Activated CD4-positive, alpha-beta T cell treated with anti-CD3 and anti-CD28 coated beads for 36 hours (primary cell): ENCODE measurements at places on chromosomes 3 and 15. TPM values are rescaled to one million over a fixed set of nuclear protein-coding genes. Genes with fewer than 3 reads are reported as not detected.
A peak's percentile ranks its signal among the peaks of the same experiment; 100 is the strongest.

GRCh38 chr3:151548195-151548594 lies 87.3 kb upstream of the IGSF10 start:
- no peak overlapping the region for H3K27ac ChIP-seq
- no peak overlapping the region for H3K4me3 ChIP-seq
- DNase-seq, result no peak
- H3K4me1 ChIP-seq, result no peaks in the 10 kb centered on the region
- no peaks in the 10 kb centered on the region for H3K27me3 ChIP-seq

- H3K27me3 ChIP-seq, result no peaks in the 10 kb centered on the region
- peaks cover 48% of the 10 kb centered on the region for H3K4me1 ChIP-seq
- peak overlapping the region; percentile 80 for H3K4me3 ChIP-seq
- DNase-seq, result peak; percentile 72
Measured at GRCh38 chr15:58748040-58748851, 1.3 kb downstream of the ADAM10 start.

DNA sequence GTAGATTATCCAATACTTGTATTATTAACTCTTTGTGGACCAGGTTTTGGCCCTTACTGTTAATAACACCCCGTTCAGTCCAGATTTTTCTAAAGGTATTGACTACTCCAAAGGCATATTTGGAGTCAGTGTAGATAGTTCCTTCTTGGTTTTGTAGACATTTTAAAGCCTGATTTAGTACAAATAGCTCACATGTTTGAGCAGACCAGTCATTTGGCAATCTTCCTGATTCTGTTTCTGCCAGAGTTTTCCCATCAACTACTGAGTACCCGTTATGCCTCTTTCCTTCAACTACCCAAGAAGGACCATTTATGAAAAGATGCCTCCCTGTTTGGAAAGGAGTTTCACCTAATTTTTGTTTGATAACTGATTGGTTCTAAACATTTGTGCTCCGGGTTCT lies 82.0 kb downstream of the CHCHD4 start:
- DNase-seq, result no peak
- no peak overlapping the region for H3K27ac ChIP-seq
- no peaks in the 10 kb centered on the region for H3K36me3 ChIP-seq
- no peaks in the 10 kb centered on the region for H3K4me1 ChIP-seq

DNA sequence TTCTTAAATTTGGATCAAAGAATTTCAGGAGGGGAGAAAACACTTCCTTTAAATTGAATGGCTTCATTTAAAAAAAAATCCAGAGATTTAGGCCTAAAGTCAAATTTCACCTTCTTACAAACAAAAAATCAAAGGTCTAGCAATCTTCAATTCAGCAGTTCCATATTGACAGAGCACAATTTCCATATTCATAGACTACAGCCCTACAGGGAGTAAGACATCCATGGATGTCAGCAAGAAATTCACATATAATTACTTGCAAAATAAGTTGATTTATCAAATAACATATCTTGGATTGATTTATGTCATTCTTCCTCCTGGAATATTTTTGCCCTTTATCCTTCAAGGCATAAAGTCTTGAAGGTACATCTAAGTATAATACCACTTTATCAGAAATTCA lies 103.4 kb downstream of the CNTN3 start:
- no peaks in the 10 kb centered on the region for H3K27me3 ChIP-seq
- no peak for DNase-seq
- H3K4me1 ChIP-seq, result no peaks in the 10 kb centered on the region

DNA sequence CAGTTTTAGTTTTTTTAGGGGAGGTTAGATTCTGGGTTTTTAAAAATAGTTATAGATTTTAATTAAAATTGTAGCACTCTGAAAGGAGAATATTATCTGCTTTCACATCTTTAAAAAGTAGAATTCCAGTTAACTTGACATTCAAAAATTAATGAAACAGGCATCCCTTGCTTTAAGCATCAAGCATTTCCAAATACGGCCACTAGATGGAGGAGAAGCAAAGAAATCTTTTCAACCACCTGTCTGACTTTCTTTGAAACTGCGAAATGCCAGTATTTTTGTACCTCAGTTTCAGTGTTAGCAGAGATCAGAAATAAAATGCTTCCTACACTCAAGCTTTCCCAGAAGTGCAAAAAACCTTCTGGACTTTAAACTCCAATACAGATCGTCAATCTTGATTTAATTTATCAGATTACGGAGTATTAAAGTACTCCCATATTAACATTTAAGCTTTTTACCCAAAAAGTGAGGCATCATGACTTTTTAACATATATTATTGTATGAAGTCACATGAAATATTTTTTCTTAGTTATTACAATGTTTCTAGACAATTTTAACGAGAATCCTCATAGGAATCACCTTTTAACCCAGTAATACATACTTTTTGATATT lies 153.3 kb downstream of the P3H2 start:
- H3K36me3 ChIP-seq, result no peaks in the 10 kb centered on the region
- peaks cover 7% of the 10 kb centered on the region for H3K27me3 ChIP-seq
- no peak overlapping the region for H3K27ac ChIP-seq
- DNase-seq, result no peak
- peaks cover 2% of the 10 kb centered on the region for H3K4me1 ChIP-seq

DNA sequence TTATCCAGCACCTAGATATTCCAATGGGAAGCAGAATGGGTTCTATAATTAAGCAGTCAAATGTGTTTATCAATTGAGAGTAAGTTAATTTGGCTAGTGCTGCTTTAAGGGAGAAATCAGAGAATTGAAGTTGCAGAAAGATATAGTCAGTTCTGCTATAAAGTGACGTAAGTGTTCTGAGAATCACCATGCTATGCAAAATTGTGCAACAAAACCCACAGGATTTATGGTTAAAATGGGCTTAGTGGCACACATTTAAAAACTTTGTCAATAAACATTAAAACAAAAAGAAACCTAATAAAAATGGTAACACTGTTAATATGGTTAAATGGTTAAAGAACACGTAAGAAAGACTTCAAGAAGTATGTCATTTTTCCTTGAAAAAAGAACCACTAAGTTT lies 74.5 kb downstream of the TMEM108 start:
- H3K27me3 ChIP-seq, result peaks cover 4% of the 10 kb centered on the region
- no peak overlapping the region for H3K27ac ChIP-seq
- H3K36me3 ChIP-seq, result no peaks in the 10 kb centered on the region
- DNase-seq, result no peak

GRCh38 chr15:93063262-93063671 lies 25.7 kb downstream of the RGMA start:
- peaks cover 3% of the 10 kb centered on the region for H3K4me1 ChIP-seq
- no peak for DNase-seq
- no peak overlapping the region for H3K4me3 ChIP-seq
- H3K27me3 ChIP-seq, result peaks cover 12% of the 10 kb centered on the region

DNA sequence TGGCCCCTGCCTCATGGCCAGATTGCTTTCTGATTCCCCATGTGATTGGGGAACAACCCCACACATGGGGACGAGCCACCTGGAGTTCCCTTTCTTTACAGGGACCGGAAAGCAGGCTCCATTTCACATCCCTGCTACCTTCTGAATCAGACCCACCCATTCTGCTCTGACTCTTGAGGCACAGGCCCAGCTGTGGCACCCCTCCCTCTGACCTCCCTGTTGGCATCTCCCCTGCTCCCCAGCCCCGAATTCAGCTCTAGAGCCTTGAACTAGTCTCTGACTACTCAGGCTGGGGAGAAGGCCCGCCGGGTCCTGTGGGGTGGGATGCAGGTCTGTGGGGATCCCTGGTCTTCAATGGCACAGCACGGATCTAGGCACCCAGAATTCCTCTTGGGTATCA lies 12.1 kb downstream of the FAM3D start:
- no peak for DNase-seq
- H3K4me3 ChIP-seq, result no peak overlapping the region
- H3K27me3 ChIP-seq, result peaks cover 9% of the 10 kb centered on the region
- no peaks in the 10 kb centered on the region for H3K4me1 ChIP-seq
- no peak overlapping the region for H3K27ac ChIP-seq

GRCh38 chr15:67915461-67916374 lies 75.9 kb upstream of the RNU6-1 start:
- H3K4me1 ChIP-seq, result no peaks in the 10 kb centered on the region
- H3K36me3 ChIP-seq, result no peaks in the 10 kb centered on the region
- no peak for DNase-seq
- H3K27me3 ChIP-seq, result peaks cover 4% of the 10 kb centered on the region
- H3K27ac ChIP-seq, result no peak overlapping the region
- H3K4me3 ChIP-seq, result no peak overlapping the region

The ZMYND10 gene
- 1.0 TPM for total RNA-seq

The CPN2 gene
- total RNA-seq, result not detected

DNA sequence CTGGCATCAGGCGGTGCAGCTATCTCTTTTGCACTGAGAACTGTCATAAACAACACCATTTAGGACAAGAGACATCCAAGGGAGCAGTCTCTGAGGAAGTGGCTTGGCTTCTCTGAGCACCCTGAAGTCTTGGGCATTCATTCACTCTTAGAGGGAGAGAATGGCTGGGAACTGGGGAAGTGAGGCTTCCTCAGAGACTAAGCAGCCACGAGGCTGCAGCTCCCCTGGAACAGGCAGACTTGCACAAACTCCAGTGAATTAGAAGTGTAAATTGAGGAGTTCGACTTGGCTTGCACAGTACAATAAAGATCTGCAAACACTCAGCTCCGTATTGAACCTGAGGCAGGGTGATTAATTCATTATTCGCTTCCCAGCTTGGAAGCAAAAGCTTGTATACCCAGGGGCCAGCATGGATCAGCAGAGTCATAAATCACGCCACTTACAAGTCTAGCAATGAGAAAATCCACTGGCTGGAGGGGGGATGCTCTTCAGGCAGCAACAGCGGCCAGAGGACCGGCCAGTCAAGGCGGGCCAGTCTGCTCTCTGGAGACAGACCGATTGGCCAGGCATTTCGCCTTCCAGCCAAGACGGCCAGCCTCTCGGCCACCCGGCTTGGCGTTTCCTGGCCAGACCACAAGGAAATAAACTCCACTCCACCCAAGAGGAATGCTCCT lies 118.8 kb upstream of the ADPGK start:
- no peak for DNase-seq
- H3K27ac ChIP-seq, result no peak overlapping the region
- no peaks in the 10 kb centered on the region for H3K36me3 ChIP-seq
- peaks cover 28% of the 10 kb centered on the region for H3K27me3 ChIP-seq

DNA sequence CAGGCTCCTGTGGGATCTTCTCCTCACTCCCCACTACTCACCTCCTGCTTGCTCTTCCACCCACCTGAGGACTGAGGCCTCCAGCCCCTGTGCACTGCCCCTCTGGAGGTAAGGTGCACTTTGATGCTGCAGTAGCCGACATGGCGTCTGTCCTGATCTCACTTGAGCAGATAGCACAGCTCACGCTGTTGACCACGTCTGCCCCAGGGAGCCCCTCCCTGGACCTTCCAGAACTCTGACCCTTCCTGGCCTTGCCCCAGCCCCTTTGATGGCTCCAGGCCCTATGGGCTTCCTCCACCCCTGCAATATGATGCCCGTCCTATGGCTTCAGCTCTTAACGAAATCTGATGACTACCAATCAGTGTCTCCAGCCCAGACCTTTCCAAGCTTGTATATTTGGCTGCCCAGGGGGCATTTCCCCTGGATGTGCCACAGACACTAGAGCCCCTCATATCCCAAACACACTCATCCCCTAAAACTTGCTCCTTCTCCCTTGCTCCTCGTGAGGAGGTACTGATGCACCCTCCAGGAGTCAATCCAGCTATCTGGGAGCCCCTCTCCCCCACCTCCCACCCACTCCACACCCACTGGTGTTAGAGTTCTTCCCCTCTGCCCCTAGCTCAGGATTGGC lies 27.1 kb downstream of the KY start:
- no peaks in the 10 kb centered on the region for H3K4me1 ChIP-seq
- no peak overlapping the region for H3K27ac ChIP-seq
- no peak for DNase-seq
- peaks cover 1% of the 10 kb centered on the region for H3K27me3 ChIP-seq
- H3K36me3 ChIP-seq, result no peaks in the 10 kb centered on the region

GRCh38 chr3:50192689-50193141 lies 1.3 kb downstream of the GNAT1 start:
- no peaks in the 10 kb centered on the region for H3K36me3 ChIP-seq
- DNase-seq, result peak; percentile 90
- no peak overlapping the region for H3K27ac ChIP-seq
- peaks cover 13% of the 10 kb centered on the region for H3K4me1 ChIP-seq
- H3K4me3 ChIP-seq, result no peak overlapping the region

The FETUB gene
- total RNA-seq, result not detected

The BLM gene
- total RNA-seq, result 59.5 TPM

DNA sequence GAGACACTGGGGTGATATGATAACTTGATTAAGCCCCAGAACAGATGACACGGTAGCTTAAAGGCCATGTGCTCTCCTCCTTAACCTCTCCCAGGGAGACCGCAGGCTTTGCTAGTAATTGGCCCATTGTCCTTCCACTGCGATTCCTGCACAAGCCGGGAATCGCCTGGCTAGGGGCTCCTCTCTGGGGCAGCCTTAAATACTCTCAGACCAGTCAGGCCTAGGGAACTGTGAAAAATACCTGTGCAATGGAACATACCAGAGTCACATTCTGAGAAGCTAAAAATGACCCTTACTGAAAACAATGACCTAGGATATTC lies 56.3 kb downstream of the CPN2 start:
- no peak overlapping the region for H3K27ac ChIP-seq
- peaks cover 2% of the 10 kb centered on the region for H3K27me3 ChIP-seq

DNA sequence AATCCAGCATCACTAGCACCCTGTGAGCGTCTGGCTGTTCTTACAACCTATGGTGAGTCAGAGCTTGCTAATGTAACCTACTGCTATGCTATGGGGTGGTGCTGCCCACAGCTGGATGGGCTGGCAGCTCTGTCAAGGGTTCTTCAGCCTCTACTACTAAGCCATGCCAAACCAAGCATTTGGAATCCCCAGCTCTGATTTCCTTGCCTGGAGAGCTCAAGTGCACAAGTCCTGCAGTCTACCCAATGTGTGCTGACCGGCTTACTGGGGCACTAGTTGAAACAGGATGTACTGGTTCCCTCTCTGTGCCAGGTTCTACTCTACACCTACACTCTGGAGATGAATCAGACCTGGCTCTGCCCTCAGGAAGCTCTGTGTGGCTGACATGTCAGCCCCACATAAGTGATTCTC lies 4.2 kb downstream of the TEX264 start:
- H3K27me3 ChIP-seq, result no peaks in the 10 kb centered on the region
- H3K36me3 ChIP-seq, result peaks cover 19% of the 10 kb centered on the region
- DNase-seq, result peak; percentile 62

The HESX1 gene
- 1.1 TPM for total RNA-seq

DNA sequence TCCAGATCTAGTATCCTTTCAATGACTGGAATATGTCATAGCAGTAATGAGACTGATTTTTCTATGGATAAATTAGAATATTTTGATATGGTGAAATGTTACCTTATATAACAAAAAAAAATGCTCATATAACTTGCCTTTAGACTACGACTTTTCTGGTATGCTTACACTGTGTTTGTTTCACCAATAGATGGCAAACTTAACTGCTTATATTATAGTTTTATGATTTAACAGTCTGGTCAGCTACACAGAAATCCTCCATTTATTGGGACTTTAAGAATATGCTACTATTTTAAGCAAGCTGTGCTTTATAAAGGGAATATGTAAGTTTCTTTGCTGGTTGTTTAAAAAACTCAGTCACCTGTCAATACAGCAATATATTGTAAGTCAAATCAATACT lies 205.6 kb downstream of the VGLL3 start:
- no peak overlapping the region for H3K27ac ChIP-seq
- DNase-seq, result no peak
- no peak overlapping the region for H3K4me3 ChIP-seq
- no peaks in the 10 kb centered on the region for H3K27me3 ChIP-seq
- H3K36me3 ChIP-seq, result no peaks in the 10 kb centered on the region
- no peaks in the 10 kb centered on the region for H3K4me1 ChIP-seq

The TOP2B gene
- total RNA-seq, result 132 TPM
